Activated naive CD4-positive, alpha-beta T cell treated with anti-CD3 and anti-CD28 coated beads, Interleukin-2, amount 50 U/mL, for 72 hours (primary cell): ENCODE measurements at places on chromosomes 2 and 18.

DNA sequence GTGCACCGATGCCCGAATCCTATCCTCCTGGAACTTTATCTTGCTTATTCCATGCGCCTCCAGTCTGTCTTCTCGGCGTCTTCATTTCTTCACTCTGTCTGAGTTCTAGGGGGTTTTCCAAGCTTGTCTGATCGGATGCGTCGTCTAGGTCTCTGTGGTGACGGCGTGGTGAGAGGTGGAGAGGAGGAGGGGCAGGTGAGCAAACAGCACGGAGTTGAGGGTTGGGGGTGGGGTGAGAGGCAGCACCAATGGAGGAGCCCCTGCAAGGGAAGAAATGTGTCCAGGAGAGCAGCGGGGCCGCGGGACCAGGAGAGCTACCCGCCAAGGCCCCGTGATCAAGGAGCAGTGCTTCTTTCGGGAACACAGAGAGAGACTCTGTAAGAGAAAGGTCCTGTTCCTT, 131.3 kb upstream of the TWIST2 start:
- no peak for DNase-seq

GRCh38 chr18:21105936-21106335, 5.7 kb downstream of the ROCK1 start:
- no peak for DNase-seq

DNA sequence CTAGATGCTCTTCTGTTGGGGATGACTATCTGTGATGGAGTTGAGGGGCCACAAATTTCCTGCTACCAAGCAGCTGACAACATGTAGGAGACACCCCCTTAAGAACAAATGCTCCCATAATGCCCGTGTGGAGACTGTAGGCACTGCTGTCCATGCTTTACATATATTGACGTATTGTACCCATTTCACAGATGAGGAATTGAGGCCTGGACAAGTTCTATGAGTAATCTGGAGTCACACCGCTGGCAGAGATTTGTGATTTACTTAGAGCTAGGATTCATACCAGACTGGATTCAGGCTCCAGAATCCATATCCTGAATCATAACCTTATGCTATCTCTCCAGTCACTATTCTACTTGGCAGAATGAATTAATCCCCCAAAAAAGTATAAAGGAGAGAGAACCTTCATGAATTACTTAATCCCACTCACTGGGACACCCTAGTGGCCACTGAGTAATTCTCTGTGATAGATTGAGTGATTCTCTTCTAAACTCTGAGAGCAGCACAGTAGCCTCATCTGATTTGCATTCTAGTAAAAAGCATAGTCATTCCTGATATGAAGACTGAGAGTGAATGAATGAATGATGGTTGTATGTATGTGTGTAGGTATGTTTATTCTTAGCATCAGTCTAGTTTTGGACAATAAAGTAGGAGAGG, 460.7 kb upstream of the MEIS1 start:
- DNase-seq, result no peak

DNA sequence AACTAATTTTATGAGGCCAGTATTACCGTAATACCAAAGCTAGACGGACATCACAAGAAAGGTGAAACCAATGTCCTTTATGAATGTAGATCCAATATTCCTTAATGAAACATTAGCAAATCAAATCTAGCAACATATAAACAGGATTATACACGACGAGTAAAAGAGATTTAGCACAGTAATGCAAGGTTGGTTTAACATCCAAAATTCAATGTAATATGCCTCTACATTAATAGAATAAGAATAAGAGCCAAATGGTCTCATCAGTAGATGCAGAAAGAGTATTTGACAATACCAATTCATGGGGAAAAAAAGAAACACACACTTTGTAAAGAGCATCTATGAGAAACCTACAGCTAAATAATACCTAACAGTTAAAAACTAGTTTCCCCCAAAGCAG, 99.5 kb downstream of the TMEM163 start:
- no peak for DNase-seq

GRCh38 chr2:30688956-30689401, 118.3 kb downstream of the CAPN13 start:
- DNase-seq, result no peak

- DNase-seq, result no peak
Measured at GRCh38 chr18:31156821-31157763, 5.6 kb downstream of the DSC1 start.

DNA sequence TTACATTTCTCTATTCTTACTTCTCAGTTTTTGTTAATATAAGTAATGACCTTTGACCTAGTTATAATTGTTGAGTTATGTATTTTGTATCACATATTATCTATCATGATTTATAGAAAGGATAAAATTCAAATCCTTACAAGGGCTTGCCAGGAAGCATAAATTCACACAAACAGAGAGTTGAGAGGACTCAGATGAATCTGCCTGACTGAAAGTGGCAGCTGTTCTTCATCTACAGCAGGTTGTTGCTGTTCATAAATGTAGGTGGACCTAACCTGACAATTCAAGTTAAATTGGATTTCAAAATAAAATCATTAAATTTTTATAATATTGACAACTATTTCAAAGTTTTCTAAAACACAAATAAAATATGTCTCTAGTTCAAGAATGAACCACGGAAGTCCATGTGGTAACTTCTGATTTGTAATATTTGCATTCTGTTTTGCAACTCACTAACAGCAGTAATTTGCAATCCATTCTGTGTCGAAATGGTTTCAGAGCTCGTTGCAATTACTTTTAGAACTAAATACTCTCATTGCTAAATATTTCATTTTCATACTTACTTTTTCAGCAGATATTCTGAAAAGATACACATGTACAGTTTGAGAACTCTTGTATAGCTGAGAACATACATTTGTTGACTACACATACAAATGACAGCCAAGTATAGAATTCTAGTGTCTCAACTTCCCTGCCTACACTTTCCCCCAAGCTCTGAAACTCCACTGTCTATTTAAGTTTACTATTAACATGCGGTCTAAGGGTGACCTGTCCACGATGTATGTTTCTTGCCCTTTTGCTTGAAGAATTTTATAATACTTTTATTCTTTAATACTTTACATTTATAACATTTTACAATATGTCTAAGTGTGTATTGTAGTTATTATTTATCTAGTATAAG, 25.7 kb downstream of the SCN7A start:
- no peak for DNase-seq

DNA sequence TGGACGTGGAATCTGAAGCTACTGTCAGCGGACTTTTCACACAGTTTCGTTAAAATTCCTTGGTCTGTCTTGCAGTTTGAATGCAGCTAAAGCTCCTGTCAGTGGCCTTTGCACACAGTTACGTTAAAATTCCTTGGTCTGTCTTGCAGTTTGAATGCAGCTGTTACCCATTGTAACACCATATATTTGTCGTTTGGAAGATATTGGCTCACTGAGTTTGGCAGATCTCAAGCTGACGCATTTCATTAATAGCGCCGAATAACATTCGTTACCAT, 1.0 kb downstream of the LIMS1 start:
- no peak for DNase-seq

DNA sequence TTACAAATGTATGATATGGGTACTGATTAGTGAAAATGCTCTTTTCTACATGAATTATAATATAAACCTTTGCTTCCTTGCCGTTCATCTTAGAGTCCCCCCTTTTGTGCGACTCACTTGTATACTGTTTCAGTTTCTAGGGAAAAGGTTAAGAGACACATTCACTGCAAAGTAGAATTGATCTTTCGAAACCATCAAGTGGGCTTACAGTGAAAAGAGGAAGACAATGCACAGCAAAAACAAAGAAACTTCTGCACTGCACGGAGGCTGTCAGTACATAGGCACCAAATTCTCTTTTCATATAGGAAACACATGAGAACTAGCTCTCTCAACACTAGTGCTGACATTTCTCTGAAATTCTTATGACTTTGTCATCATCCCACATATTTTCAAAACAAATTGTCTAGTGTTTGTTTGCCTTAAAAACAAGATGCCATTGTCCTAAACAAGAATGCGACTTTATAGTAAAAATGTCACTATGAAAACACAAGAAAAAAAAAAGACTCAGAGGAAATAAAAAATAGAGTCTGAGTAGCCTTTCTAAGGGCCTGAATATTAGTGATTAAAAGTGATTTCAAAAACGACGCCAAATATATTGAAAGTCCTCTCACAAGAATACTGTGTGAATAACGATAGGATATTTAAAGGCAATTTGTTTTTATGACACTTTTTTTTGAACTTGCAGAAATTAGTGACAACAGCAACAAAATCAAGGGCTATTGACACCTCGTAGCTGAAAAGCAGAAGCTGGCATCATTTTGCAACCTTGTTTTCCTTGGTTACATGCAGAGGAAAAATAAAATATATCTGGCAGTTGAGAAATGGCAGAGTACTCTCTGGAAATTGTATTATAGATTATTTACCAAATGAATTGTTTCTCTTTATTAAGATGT, 827.0 kb downstream of the BCL11A start:
- DNase-seq, result no peak

DNA sequence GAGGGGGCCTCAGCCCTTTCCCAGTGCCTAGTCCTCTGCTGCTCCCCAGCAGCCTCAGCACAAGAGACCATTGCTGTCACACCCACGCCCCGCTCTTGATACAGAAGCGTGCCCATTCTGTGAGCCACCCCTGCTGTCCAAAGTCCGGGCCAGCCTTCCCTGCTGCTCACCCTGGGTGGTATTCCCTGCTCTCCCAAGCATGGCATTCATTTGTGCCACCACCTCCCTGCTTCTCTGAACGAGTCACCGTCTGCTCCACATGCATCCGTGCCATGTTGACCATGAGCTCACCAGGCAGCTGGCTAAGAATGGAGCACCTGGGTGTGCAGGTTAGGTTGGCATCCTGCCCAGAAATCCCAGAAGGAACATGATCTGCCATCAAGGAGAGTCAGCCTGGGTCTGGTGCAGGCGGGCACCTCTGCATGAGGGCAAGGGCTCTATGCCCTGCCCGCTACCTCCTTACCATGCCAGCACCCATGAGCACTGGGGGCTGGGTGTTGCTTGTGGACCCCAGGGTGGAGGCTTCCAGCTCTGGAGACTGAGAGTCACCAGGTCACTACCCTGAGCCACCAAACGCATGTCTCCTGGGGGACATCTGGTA, 63.0 kb downstream of the TWIST2 start:
- no peak for DNase-seq
